Activated CD4-positive, alpha-beta T cell treated with anti-CD3 and anti-CD28 coated beads, Interleukin-2, amount 50 U/mL, for 24 hours (primary cell): ENCODE measurements at places on chromosomes 11 and 22.

- DNase-seq: no peak
These were observed 1173.7 kb downstream of the BRD1 start for GRCh38 chr22:48653929-48654328.

DNA sequence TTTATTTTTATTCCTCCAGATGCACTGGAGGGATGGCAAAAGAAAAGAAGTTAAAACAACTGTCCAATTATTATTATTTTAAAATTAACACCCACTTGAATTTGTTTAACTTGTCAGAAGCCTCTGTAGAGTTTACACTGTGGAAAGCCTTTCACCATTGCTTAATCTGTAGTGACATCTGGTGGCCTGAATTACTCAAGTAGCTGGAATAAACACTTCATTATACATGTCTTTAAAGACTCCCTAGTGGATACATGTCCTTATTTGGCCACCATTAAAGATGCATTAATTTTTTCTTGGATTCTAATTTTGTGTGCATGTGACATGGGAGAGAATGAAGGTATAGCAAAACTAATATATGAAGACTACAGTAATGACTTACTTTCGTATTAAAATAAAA lies 1496.5 kb downstream of the FAM181B start:
- DNase-seq: no peak

GRCh38 chr11:64125676-64126075 lies 40.2 kb downstream of the MACROD1 start:
- DNase-seq: no peak

DNA sequence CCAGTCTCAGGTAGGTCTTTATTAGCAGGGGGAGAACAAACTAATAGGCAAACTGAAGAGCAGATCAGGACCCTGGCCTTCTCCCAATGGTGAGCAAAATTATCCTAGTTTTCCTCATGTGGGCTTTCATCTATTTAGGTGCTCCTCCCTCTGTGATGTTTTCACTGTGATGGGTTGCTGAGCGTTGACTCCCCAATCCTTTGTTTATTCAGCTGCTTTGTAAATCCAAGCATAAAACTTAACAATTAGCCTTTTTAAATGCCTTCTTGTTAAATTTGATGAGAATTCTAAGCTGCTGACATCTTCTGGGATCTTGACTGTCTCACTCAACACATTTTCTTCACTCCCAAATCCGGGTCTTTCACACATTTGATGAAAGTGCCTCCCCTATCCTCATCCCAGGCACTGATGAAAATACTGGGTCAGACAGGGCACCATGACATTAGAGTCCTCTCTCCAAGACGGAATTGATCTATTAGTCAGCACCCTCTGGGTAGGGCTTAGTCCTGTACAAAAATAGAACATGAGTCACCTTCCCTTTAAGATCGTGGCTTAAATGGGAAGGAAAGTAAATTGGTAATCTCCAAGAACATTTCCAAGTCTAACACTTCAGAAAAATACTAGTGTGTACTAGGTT lies 199.3 kb upstream of the ISX start:
- DNase-seq: no peak

GRCh38 chr22:35564975-35565867 lies 24.6 kb downstream of the RASD2 start:
- DNase-seq: no peak

DNA sequence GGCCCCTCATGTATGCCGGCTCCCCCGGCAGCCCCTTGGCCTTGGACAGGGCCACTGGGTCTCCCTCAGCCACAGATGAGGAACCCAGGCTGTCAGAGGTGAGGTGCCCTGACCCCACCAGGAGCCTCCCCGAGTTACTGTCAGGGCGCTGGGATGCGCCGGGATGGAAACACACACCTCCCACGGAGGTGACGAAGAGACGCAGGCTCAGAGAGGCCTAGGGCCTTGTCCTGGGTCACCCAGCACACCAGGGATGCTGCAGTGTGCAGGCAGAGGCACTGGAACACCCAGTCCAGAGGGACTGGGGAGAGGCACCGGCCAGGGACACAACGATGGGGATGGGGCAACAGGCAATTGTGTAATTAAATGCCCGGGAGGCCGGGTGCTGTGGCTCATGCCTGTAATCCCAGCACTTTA lies 81.2 kb upstream of the PRR5 start:
- DNase-seq: no peak

DNA sequence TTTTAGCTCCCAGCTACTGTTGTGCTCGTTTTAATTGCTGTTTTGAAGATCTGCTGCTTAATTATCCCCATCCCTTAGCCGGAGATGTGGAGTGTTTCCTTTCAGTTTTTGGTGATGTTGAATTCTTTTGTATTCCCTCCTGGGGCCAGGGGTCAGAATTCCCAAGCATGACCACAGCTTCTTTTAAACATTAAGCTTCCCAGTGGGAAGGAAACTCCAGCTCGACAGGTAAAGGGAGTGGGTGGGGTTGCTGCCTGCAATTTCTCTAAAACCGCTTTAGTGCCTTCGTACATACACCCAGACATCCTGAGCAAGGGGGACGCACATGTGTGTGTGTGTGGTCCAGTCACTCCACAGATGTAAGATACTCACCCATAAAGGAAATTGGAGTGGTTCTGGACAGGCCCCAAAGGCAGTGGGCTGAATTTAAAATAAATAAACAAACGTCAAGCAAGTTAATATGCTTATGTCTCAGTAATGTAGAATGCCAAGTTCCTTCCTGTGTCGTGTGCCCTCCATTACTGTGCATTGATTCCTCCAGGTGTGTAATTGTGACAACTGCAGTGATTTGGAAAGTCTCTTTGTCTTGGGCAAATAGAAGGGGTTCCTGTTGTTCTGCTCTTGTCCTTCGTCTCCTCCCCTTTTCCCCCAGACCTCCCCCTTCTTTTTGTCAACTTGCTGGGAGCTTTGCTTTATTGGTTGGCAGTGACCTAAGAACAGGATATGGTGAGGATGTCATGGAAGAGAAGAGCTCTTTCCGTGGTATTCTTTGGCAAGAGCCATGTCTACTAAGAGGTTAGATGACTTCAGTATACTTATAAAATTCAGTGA lies 19.2 kb upstream of the ADSL start:
- no peak for DNase-seq

- no peak for DNase-seq
These were observed 7.7 kb downstream of the CCDC73 start for GRCh38 chr11:32786811-32787210.

DNA sequence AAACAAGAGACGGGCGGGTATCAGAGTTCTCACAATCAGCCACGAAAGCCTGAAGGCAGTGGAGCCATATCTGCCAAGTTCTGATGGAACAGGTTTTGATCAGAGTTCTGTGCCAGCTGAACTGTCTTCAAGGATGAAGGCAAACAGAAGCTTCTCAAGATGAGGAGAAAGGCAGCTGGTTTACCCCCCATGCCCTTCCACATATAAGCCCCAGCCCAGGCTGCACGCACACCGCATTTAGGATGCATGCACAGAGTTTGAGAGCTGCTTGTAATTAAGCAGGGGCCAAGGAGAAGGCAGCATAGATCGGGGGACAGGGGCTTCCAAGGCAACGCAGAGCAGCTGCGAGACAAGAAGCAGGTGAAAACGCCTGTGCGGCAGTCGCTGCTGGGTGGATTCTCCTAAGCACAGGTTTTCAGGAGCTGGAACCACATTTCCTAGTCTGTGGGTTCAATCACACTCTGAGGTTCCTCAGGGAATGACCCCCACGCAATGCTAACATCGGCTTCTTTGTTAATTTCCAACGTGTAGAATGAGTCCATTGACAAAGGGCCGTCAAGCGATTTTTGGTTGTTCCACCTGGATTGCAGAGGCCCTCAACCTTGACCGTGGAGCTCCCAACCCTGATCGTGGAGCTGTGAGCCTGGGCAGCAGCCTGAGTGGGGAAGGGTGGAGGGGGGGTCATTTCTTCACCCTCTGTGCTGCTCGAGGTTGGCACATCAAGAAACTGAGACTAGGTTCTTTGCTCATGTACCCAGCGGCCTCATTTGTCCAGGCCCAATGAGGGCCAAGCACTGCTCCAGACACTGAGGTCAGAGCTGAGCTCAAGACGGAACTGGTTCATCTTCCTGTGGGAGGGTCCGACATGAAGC lies 81.7 kb upstream of the SHISAL1 start:
- DNase-seq: no peak

DNA sequence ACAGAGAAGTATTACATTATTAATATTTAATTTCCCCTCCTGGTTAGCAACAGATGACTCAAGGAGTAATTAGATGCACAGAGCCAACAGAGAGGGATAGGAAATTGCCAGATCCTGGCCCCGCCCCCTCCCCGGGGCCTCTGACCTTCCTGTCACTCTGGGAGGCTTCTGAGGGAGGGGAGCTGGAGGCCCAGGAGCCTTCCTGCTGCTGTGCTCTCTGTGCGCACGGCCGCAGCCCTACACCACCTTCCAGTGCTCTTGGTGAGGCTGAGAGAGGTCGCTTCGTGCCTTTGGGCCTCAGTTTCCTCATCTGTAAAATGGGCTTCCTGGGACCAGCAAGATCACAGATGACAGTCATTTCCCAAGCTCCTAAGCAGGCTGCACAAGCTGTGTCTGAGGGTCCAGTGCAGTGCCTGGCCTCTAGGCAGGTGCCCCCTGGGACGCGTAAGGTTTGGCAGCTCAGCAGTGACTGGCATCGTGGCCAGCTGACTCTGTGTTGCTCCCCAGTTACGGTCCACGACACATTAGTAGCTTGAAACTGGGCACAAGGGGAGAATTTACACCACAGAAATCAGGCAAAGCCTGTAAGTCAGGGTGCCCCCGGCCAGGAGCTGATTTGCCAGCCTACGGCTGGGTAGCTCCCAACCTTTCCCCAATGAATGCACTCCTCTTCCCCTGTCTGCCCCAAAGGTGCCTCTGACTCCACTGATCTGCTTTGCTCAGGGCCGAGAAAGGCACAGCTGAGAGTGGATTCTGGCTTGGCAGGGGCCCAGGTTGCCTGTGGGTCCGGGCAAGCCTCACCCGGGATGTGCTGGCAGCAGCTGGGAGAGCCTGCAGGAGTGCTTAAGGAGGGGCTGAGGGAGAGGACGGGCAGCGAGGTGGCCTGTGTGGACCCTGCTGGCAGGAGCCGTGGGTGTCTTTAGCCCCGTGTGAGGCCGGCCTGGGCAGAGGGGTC lies 2.3 kb downstream of the ADORA2A start:
- peak; percentile 61 for DNase-seq

GRCh38 chr11:117944554-117944953 lies 15.4 kb upstream of the TMPRSS13 start:
- no peak for DNase-seq

- DNase-seq: no peak
These were observed 13.6 kb downstream of the UCP2 start for GRCh38 chr11:73969091-73969490.

DNA sequence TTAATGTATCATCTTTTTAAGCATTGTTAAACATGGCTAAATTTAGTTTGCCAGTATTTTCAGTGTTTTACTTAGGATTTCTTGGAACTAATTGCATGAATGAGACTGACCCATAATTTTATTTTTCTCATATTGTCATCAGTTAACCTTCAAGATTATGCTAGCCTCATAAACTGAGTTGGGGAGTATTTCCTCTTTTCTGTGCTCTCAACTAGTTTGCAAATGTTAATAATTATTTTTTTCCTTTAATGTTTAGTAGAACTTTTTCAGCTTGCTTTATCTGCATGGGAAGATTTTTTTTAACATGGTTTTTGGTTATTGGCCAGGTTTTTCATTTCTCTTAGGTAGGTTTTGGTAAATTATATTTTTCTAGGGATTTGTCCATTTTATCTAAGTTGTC lies 235.4 kb upstream of the SESN3 start:
- DNase-seq: no peak

DNA sequence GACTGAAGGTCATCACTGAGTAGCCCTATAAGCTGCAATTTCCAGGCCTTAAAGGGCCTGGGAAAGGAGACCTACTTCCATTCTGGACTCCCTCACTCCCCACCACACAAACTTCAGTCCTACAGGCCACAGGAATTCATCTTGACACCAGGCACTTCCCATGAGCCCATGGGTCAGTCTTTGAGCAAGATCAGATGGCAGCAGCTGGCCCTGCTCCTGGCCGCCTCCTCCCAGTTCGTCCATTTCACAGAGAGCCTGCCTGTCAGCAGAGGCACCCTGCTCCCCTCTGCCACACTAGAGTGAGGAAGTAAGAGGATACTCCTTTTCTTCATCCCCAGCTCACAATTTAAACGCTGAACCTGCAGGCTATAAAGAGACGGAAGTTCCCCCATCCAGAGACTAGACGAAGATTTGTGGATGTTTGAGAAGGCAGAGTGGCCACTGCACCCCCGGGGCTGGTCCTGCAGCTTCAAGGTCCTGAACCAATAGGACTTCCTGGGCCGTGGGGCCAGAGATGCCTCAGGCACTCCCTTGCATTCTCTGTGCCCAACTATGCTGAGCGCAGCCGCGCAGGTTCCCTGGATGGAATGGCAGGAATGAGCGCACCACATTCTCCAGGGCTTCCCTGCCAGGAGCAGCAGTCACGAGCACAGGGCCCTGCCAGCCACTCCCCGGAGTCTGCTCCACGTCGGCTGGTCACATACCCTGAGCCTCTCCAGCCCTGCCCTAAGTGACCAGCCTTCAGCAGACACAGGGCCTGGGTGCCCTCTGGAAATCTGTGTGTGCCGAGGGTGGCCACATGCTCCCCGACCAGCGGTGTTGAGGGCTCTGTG lies 33.5 kb upstream of the BID start:
- no peak for DNase-seq
